Activated CD4-positive, alpha-beta T cell treated with anti-CD3 and anti-CD28 coated beads for 36 hours (primary cell): ENCODE measurements at places on chromosomes 6 and 20.

DNA sequence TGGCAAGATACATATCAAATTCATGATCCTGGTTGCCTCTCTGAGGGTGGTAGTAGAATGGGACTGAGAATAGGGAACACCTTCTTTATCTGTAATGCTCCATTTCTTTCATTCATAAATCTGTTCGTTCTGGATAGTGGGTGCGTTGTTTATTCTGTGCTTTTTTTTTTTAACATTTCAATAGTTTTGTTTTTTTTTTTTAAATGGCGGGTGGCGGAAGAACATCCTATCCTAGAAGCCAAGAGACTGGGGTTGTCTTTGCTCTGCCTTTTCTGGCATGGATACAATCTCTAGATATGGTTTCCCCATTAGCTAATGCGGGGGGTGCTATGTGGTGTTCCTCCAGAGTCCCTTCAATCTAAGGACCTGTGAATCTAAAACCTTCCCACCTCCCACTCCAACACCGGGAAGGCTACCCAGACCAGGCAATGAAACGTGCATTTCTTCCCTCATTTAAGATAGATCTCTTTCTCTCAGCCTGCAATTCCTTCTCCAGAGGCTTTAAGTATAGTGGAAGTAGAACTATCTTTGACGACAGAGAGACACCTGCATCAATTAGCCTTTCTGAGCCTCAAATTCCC lies 883 bp upstream of the CCDC28A start:
- peak; percentile 15 for DNase-seq

- no peak for DNase-seq
Observed at GRCh38 chr6:30842754-30843610, 41.3 kb upstream of the DDR1 start.

DNA sequence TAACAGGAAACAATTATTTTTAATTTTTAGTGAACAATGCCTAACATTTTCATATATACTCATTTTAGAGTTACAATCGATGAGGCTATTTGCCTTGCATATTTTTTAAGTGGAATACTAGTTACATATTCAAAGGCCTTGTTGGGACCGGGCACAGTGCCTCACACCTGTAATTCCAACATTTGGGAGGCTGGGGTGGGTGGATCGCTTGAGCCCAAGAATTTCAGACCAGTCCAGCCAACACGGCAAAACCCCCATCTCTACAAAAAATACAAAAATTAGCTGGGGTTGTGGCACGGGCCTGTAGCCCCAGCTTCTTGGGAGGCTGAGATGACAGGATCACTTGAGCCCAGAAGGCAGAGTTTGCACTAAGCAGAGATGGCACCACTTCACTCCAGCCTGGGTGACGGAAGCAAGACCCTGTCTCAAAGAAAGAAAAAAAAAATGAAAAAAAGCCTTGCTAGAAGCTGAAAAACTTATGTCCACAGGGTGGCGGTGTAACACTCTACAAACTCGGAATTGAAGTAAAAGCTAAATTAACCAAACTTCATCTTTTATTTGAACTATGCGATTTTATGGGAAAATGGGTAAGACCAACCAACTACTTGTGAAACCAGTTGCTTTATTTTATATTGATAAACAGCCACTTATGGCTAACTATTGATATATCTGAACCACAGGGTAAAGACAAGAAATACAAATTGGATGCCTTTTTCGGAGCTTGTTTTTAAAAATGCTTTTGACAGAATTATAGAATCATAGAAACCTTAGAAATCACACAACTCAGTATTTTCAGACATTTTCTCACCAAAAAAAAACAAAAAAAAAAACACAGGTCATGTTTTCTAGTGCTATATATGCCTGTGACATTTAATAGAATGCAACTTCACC lies 24.1 kb upstream of the ROS1 start:
- peak; percentile 72 for DNase-seq

DNA sequence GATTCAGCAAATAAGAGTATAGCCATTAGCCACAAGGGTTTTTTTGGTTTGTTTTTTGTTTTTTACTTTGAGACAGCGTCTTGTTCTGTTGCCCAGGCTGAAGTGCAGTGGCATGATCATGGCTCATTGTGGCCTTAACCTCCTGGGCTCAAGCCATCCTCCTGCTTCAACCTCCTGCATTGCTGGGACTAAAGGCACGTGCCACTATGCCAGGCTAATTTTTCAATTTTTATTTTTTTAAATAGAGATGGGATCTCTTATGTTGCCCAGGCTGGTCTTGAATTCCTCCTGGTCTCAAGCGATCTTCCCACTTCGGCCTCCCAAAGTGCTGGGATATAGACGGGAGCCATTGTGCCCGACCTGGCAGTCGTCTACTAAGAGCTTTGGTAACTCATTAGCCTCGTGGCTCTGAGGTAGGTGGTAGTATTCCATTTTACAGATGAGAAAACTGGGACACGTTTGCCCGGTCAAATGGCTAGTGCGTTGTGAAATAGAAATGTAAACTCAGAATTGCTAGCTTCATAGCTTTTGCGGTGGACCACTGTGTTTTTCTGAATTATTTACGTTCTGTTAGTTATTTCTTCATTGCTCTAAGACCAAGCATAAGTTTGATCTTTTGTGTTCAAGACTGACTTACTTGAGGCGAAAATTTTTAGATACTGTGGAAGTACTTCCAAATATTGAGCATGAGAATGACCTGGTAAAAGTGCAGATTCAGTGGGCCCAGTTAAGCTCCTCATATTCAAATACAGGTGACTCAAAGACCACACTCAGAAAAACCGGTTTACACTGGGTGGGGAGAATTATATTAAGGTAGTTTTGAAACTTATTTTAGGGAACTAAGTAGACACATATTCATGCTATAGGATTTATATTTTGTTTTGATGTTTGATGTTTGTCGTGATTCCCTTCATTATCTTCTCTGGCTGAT lies 2.1 kb downstream of the PANK2 start:
- DNase-seq: no peak

DNA sequence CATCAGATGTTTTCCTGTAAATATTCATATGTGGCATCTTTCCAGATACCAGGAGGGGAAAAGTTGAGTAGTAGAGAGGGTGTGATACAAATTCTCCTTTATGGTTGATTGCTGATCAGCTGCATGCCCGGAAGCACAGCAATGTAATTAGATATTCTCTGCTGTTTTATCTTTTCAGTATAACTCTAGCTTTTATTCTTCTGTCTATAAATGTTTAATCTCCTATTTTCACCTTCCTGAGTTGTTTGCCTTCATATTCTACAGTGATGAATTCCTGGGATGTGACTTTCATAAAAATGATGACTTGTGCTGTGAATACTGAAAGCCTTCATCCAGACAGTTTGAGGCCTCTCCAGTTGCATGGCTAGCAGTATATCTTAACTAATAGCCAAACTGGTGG lies 53.7 kb downstream of the SH3BGRL2 start:
- DNase-seq: no peak

DNA sequence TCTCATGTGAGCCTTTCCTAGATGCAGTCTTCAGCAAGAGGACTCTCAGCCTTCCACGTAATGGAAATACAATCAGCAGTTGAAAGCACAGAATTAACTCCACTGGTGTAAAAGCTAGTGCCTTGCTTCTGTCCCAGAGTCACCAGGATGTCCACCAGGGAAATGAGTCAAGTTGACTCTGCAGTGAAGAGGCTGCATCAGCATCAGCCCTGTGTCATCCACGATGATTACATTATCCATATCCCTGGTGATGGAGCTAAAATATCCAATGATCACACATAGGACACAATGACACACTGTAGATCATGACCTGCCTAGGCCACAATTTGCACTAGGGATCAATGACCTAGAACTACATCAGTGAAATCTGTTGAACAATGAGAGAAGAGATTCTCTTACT lies 262.4 kb downstream of the ERMARD start:
- DNase-seq: no peak

DNA sequence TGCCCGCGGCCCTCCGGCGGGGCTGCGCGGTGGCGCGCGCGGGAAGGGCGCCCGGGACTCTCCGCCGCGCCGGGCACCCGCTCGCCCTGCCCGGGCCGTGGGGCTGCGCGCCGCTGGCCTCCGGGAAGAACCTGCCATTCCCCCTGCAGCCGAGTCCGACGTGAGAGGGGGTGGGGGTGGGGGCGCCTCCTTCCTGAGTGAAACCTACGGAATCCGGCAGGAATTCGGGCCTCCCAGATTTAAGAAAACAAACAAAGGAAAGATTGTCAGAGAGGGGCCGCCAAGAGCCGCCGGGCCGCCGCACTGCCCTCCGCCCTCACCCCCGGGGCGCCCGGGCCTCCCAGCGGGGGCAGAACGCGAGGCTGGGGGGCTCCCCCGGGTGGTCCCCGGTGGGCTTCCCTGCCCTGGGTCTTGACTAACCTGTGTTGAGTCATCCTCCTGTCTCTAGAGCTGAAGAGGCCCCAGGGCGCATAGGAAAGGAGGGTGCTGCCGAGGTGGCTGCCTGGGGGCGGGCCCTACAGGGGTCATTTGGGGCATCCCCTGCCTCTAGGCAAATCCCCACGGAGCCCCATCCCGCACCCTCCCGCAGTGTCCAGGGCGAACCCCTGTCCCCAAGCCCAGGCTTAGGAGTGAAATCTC lies 42.2 kb upstream of the FOXP4 start:
- DNase-seq: peak; percentile 44

DNA sequence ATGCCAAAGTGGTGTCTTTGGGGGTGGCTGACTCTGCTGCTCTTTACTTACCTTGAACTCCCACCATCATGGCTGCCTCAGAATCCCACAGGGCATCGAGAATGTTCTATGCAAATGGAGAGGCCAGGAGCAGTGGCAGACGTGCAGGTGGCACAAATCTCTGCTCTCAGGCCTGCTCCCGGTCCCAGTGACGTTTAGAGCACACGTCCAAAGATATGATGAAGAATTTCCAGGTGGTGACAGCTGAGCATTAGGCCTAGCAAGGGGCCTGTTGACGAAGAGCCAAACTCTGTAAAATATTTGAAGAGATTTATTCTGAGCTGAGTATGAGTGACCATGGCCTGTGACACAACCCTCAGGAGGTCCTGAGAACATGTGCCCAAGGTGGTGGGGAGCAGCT lies 19.0 kb upstream of the UNC93A start:
- no peak for DNase-seq

GRCh38 chr6:34317172-34317477 lies 68.3 kb upstream of the SMIM29 start:
- DNase-seq: no peak

- no peak for DNase-seq
Observed at GRCh38 chr6:72552938-72553337, 68.9 kb upstream of the KCNQ5 start.

- DNase-seq: no peak
Observed at GRCh38 chr6:142851601-142852000, 93.4 kb downstream of the HIVEP2 start.

DNA sequence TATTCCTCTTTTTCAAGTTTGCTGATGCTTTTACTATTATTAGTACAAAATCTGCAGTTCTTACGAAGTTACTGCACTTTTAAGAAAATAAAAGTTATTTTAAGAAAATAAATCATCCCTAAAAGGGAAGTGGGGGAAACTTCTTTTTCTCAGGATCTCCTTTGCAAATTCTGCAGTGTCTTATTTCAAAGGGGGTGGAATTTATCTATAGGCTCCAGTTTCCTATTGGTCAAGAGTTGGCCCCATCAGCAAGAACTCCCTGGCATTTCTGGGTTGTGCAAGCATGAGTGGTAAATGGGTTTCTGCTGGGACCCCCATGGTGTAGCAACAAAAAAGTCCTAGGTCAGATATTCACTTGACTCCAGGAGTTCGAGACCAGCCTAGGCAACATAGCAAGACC lies 136.3 kb upstream of the PRDM1 start:
- no peak for DNase-seq

DNA sequence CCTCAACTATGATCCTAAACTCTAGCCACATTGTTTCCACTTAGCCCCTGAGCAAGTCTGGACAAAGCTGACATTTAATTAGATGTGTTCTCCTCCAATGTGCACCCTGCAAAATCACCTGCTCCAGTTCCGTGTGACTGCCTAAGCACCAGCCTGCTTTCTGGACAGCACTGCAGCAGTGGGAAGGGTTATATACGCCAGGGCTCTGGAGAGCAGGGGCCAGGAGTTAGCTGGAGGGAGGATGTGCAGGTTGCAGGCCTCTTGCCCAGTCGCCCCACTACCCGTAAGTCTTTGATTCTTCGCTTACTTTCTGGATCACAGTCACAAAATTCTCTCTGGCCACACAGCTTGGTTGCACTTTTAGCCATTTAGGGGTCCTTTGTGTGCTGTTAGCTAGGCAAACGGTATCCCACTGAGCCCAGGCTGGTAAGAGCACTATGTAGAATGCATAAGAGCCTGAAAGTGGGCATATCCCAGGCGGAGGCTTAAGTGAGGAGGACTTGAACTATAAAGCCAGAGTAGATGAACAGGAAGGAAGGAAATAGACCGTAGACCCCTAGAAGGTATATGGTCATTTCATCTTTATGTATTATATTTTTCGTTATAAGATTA lies 10.7 kb upstream of the PLEKHG1 start:
- DNase-seq: no peak

- peak; percentile 56 for DNase-seq
Observed at GRCh38 chr6:17015551-17016381, 86.1 kb upstream of the STMND1 start.

GRCh38 chr6:93222071-93222851 lies 197.1 kb downstream of the EPHA7 start:
- no peak for DNase-seq

- DNase-seq: no peak
Observed at GRCh38 chr6:6703699-6704098, 115.2 kb downstream of the LY86 start.

DNA sequence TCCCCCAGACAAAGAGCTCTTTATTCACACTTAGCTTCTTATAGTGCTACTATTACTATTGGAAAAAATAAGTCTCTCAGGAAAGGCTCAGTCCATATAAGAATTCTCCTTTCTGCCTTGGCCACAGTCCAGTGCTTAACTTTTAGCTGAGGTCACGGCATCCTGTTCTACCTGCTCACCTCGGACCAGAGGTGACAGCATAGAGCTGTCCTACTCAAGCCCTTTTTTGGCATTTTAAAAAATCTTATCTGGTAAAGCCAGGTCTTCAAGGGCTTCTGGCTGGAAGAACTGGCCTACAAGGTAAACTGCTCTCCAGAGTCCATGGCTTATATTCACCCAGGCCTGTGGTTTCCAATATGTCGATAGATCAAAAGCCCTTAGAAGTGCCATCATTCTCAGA lies 109.7 kb downstream of the RCAN2 start:
- DNase-seq: no peak

DNA sequence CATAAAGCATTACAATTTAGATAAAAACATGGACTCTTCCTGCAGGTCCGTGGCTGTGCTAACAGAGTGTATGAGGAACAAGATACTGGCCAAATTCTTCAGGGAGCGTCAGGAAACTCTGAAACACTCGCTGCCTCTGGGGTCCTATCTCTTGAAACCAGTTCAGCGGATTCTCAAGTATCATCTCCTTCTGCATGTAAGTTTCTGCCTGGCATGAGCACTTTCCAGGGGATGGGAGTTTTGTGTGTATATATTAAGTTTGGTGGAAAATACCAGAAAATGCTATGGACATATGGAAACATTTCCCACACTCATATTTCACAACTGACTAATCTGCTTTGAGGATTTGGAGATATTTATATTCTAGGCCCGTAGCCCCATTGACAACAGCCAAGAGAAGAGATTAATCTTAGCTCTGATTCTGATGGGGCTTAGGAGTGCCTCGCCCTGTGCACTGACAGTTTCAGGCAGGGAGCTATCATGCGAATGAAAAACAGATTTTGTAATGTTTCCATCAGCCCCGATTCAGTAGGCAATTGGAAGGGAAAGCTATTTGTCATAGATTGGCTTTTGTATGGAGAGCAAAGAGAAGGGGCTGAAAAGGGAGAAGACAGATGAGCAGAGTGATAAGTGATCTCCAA lies 64.7 kb upstream of the MTHFD1L start:
- DNase-seq: no peak
